Activated T-cell treated with anti-CD3 and anti-CD28 coated beads for 48 hours (primary cell): ENCODE measurements at places on chromosomes 11 and 22.

DNA sequence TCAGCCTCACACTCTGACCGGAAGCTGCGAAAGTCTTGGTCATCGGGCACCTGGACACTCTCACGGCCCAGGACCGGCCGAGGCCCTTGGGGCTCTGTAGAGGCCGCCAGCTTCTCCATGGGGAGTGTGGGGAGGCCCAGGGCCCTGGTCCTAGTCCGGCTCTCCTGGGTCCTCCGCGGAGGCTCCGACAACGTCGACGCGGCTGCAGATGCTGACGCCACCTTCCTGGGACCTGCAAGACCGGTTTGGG lies 12.9 kb downstream of the STARD10 start:
- DNase-seq, result no peak

GRCh38 chr11:121412000-121412587 lies 40.0 kb upstream of the SORL1 start:
- no peak for DNase-seq

GRCh38 chr11:959027-959426 lies 33.4 kb downstream of the AP2A2 start:
- DNase-seq, result no peak

DNA sequence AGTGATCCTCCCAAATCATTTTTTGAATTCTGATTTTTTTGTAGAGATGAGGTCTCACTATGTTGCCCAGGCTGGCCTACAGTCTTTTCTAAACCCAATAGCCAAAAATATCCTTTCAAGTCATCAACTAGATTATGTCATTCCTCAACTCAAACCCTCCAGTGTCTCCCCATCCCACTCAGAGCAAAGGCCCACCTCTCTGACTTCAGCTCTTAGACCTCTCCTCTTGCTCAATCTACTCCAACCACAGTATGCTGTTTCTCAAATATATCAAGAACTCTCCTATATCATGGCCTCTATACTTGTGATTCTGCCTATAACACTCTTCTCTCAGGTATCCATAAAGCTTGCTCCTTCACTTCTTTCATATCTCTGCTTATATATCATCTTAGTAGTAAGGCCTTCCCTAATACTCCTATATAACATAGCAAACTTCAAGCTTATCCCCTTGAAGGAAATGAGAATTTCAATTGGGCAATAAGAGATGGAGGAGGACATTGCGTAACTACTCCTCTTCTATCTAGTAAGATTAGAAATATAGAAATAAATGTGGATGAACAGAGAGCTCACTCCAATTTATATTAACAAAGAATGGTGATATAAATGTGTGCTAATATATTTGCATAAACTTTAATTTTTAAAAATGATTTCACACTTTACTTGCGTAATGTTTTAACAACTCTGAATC lies 24.5 kb downstream of the DLG2 start:
- DNase-seq, result no peak

DNA sequence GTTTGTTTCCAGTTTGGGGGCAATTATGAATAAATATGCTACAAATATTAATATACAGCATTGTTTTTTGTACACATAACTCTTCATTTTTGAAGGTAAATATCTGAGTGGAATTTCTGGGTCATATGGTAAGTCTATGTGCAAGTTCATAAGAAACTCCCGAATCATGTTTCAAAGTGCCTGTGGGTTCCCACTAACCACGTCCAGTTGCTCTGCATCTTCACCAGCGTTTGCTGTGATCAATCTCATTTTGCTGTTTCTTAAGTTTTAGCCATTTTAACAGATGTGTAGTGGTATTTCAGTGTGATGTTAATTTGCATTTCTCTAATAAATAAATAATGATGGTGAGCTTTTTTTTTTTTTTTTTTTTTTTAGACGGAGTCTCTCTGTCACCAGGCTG lies 14.2 kb upstream of the CSRP3 start:
- no peak for DNase-seq

GRCh38 chr22:21455334-21456089 lies 11.7 kb upstream of the TMEM191C start:
- no peak for DNase-seq

DNA sequence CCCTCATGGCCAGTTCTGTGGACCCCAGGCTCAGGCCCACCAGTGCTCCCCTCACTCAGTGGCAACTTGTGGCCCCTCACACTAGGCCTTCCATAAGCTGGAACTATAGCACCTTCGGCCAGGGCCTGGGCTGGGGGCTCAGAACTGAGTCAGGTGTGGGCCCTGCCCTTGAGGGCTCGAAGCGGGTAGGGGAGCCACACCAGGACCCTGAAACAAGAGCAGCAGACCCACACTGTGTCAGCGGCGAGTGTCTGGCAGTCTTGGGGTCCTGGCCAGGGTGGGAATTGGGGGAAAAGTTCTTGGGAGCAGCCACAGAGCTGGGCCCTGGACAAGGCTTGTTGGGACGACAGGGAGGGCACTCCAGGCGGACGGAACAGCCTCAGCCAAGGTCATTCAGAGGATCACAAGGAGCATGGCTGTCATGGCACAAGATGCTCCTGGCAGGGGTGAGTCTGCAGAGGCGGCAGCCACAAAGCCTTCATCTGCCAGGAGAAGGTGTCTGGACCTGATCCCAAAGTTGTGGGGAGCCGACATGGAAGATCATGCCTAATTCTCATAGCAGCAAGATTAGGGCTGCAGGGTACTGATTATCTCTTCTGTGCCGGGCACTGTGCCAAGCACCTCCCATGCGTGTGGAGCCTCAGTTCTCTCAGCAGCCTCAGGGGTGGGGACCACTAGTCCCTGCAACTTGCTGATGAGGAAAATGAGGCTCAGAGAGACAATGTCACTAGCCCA lies 50.7 kb downstream of the SHISAL1 start:
- no peak for DNase-seq

GRCh38 chr11:97702951-97703350 lies 1313.1 kb downstream of the JRKL start:
- DNase-seq, result no peak
